ENCODE measurements at places on chromosomes 5 and 9. TPM values are rescaled to one million over a fixed set of nuclear protein-coding genes. Genes with fewer than 3 reads are reported as not detected.

PLAC8L1 gene
- polyA plus RNA-seq, result not detected

WNT8A gene
- not detected for polyA plus RNA-seq

FRMPD1 gene
- polyA plus RNA-seq, result 0.13 TPM

F2R gene
- polyA plus RNA-seq, result 1.7 TPM

CER1 gene
- not detected for polyA plus RNA-seq

CNTFR gene
- polyA plus RNA-seq, result 174 TPM

ACOT12 gene
- polyA plus RNA-seq, result not detected

CDKN2B-AS1 gene
- 0.16 TPM for polyA plus RNA-seq

DCTN3 gene
- 84.4 TPM for polyA plus RNA-seq

TOR1B gene
- 10.1 TPM for polyA plus RNA-seq

DYNC2I2 gene
- 15.0 TPM for polyA plus RNA-seq

AHRR gene
- polyA plus RNA-seq, result 1.5 TPM

ANKH gene
- polyA plus RNA-seq, result 16.9 TPM

DND1 gene
- 1.4 TPM for polyA plus RNA-seq

MTMR12 gene
- polyA plus RNA-seq, result 21.8 TPM

MAPKAP1 gene
- 57.0 TPM for polyA plus RNA-seq

FUT7 gene
- 0.10 TPM for polyA plus RNA-seq

SARDH gene
- 1.7 TPM for polyA plus RNA-seq

PCDH12 gene
- polyA plus RNA-seq, result 0.89 TPM

CTXN3 gene
- polyA plus RNA-seq, result not detected

SLC34A1 gene
- polyA plus RNA-seq, result not detected

SREK1 gene
- polyA plus RNA-seq, result 18.8 TPM

PAEP gene
- polyA plus RNA-seq, result not detected

NTRK2 gene
- polyA plus RNA-seq, result 11.7 TPM

CD14 gene
- 162 TPM for polyA plus RNA-seq

PCDHA9 gene
- not detected for polyA plus RNA-seq

BASP1 gene
- 1.4 TPM for polyA plus RNA-seq

WDR31 gene
- 1.3 TPM for polyA plus RNA-seq

STK32A gene
- 1.9 TPM for polyA plus RNA-seq

PLK2 gene
- 24.2 TPM for polyA plus RNA-seq

PCDHA1 gene
- polyA plus RNA-seq, result not detected

B4GALT7 gene
- polyA plus RNA-seq, result 21.6 TPM

NUTM2F gene
- not detected for polyA plus RNA-seq

LSM11 gene
- polyA plus RNA-seq, result 0.82 TPM

CDX1 gene
- polyA plus RNA-seq, result 0.34 TPM

ENTPD8 gene
- 1.1 TPM for polyA plus RNA-seq

OR13C9 gene
- not detected for polyA plus RNA-seq

PDZD2 gene
- 12.0 TPM for polyA plus RNA-seq

GDNF gene
- polyA plus RNA-seq, result not detected

BRIX1 gene
- 7.0 TPM for polyA plus RNA-seq

PCDHA13 gene
- polyA plus RNA-seq, result 0.25 TPM

C7 gene
- polyA plus RNA-seq, result 737 TPM

CDH18 gene
- polyA plus RNA-seq, result 0.06 TPM

TOR4A gene
- polyA plus RNA-seq, result 5.5 TPM

IFNA14 gene
- polyA plus RNA-seq, result not detected

FBP2 gene
- polyA plus RNA-seq, result 3.5 TPM

CATSPER3 gene
- polyA plus RNA-seq, result 0.58 TPM

IL9 gene
- not detected for polyA plus RNA-seq

ITGA2 gene
- polyA plus RNA-seq, result 0.76 TPM

FAM120A gene
- polyA plus RNA-seq, result 38.4 TPM

LCN12 gene
- not detected for polyA plus RNA-seq

SLC1A3 gene
- 10.0 TPM for polyA plus RNA-seq

PIP5KL1 gene
- polyA plus RNA-seq, result 0.22 TPM
